ENCODE measurements at places on chromosomes 1 and 21.

- DNase-seq: no peak
These were observed 150.2 kb downstream of the PRDM16 start for GRCh38 chr1:3219005-3219790.

DNA sequence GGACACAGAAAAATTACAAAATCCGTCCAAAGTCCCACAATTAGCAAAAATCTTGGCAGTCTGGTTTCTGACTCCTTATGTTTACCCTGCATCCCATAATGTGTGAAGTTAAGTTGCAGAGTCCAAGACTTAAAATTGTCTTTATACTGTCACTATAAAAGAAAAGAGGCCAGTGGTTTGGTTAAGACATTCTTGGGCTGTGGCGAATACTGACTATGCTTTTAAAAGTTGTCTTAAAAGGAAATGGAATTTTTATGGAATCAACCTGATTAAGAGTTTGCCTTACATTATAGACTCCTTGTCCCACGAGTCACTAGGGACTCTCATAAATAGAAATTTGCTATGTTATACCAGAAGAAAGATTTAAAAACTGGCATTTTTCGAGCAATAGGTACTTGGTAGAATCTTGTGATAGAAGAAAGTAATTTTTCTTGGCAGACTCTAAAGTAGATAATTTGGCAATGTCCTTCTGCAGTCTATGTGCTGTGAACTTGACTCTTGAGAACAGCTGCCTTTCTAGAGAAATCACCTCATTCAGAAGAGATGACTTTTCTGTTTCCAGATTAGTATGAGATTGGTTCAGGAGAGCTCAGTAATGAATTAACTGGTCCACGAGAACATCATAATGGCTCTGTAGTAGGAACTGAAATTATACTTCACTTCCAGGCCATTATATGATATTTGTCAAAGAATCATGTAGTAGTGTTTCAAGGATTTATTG, 31.8 kb downstream of the NTNG1 start:
- DNase-seq: no peak

DNA sequence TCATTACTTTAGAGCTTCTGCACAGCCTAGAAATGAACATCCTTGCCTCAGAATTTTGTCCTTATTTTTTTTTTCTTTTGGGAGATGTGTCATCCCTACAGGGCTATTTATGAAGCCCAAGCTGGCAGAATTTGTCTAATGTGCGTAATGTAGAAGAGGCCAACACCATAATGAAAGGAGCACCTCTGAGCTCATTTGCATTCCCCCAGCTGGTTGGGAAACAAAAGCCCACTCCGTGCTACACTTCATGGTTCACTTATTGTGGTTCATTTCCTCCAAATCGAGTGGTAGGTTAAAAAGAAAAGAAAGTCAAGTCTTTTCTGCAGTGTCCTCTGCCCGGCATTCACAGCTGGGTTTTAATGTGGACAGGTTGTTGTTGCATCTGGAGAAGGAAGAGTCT, 73.5 kb downstream of the KAZN start:
- no peak for DNase-seq

DNA sequence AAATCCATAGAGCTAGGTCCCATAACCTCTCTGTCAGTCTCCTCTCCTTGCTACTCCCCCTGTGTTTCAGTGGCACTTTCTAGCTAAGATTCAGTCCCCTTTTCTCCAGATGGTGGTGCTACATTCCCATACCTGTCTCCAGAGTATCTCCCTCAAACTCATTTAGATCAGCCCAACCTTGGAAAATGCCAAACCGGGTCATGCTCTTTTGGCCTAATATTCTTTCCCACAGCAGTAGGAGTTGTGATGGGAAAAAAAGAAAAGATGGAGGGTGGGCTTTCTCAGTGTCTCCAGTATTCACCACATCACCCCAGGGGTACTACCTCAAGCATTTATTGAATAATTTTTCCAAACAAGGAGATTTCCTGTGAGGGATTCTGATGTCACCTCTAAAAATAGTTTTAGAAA, 3.2 kb upstream of the RXFP4 start:
- no peak for DNase-seq

DNA sequence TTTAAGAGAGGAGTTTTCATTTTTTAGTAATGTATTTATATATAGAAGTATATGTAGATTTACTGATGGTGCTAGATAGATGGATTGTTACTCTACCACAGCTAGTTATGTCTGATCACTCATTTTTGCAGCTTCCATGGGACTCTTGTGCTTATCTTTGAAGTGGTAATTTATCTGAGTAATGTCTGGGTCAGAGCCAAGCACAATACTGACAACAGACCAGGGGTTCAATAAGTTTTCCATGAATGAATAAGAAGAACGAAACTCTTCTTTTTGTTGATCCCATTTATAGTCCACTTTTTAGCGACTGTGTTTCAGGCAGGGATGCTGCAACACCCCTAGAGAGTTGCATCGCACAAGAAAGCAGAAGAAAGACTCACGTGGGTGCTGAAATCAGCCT, 935.2 kb downstream of the PLA2G4A start:
- no peak for DNase-seq

- no peak for DNase-seq
These were observed 18.4 kb downstream of the ERG start for GRCh38 chr21:38479641-38480525.

DNA sequence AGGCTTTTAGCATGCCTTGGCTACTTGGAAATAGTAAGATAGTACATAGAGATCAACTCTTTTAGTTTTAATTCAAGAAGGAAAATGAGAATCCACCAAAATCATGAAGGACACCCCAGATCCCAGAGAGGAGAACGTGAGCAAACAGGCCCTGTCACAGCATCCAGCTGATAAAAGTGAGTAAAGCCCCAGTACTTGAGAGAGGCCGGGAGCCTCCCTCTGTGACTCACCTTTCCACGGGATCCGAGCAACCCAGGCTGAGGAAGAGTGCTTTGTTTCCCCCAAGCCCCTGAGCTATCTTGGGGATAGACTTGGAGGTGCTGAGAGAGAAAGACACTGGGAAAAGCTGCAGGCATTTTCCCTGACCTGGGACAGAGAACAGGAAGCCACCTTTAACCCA, 238.6 kb downstream of the DUSP10 start:
- no peak for DNase-seq

DNA sequence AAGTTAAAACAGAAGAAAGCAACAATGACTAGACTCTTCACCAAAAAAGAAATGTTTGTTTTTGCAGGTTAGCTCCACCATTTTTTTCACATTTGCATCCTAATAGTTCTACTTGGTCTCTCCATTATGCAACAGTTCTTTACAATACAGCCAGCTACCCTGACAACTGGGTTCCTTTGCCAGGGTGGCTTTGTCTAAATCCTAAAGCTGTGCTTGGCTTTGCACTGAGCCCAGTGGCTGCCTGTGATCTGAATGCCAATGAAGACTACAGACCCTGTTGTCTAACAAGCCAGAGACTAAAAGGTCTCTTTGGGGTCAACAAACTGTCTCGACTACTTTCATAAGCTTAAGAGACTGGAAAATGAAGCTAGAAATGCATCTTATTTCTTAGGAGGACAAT, 112.0 kb downstream of the AKT3 start:
- DNase-seq: no peak

GRCh38 chr1:229137271-229137670, 133.6 kb upstream of the RAB4A start:
- DNase-seq: no peak

DNA sequence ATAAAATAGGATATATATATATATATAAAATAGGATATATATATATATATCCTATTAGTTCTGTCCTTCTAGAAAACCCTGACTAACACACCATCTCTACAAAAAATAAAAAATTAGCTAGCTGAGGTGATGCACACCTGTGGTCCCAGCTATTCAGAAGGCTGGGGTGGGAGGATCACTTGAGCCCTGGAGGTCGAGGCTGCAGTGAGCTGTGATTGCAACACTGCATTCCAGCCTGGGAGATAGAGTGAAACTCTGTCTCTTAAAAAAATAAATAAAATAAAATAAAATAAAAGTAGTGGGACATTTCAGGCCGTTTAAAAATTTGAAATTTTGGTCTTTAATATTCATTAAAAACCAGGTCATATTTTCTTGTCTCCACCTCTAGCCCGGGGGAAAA, 4.2 kb upstream of the RRP1 start:
- DNase-seq: no peak

DNA sequence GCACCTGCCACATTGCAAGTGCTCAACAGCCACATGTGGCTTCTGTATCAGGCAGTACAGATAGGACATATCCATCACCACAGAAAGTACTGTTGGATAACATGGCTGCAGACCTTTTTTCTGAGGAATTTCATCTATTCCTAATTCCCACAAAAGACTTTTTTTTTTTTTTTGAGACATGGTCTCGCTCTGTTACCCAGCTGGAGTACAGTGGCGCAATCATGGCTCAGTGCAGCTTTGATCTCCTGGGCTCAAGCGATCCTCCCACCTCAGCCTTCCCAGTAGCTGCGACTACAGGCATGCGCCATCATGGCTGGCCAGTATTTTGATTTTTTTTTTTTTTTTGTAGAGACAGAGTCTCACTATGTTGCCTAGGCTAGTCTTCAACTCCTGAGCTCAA, 33.3 kb downstream of the YARS1 start:
- no peak for DNase-seq

DNA sequence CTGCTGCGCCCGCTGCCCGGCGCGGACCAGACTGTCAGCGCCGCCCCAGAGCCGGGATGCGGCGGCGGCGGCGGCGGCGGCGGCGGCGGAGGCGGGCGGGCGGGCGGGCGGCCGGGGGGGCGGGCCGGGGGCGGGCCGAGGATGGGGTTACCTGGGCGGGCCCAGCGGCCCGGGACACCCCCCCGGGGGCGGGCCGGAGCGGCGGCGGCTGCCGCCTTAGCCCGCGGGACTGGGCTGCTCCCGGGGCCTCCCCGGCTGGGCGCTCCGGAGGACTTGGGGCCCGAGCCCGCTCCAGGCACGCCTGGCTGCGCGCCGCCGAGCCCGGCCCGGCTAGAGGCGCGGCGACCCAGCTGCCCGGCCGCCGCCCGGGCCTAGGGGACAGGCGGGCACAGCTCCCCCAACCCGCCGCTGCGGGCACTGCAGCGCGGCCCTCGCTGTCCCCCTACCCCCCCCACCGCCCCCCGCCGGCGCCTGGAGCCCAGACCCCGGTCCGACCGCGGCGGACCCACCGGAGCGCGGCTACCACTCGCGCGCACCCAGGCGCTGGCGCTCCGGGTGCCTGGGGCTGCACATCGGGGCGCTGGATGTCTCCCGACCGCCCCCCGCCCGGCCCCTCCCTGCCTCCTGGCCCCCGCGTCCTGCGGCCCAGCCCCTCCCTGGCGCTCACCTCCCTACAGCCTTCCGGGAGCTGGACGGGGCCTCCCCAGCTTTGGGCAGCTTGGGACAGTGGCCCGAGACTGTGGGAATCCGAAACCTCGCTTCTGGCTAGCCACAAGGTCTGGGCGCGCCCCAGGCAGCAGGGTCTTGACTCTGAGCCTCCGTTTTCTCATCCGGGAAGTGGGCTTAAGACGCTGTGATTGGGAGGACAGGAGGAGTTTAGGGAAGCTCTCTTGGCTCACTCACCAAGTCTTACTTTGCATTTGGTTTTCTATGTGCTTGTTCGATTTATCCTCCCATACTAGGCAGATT, at the start of gene WNT4:
TSS of gene WNT4 (minus strand) at position 33 of the 969 bp plus-strand sequence. CDS start 175 bp downstream, outside the sequence.
- DNase-seq: no peak

DNA sequence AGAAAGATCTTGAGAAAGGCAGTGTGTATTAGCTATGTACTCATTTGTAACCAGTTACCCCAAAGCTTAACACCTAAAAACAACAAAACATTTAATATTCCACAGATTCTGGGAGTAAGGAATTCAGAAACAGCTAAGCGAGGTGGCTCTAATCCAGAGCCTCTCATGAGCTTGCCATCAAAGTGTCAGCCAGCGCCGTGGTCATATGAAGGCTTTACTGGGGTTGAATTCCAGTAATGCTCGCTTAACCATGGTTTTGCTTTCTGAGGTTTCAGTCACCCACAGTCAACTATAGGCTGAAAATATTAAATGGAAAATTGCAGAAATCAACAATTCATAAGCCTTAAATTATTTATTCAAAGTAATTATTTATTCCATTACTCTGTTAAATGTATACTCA, 101.8 kb downstream of the CLIC6 start:
- DNase-seq: no peak

- DNase-seq: no peak
These were observed 1.1 kb downstream of the USP48 start for GRCh38 chr1:21781815-21782348.

DNA sequence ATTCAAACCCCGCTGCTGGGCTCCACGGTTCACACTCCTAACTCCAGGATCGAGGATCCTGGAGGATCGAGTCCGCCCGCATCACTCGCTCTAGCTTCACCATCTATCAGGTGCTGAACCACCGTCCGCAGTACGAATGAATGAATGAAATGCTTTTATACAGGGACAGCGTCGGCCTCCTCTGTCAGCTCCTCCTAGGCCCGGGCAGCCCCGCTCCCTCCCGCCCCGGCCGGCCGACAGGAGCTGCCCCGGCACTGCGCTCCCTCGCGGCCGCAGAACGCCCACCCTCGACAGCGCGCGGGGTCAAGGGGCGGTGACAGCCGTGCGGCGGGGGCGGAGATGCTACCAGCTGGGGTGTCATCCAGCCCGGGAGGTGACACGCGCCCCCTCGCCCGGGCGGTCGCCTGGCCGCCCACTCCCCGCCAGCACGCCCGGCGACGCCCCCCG, 520 bp downstream of the ZBTB17 start:
- DNase-seq: no peak

DNA sequence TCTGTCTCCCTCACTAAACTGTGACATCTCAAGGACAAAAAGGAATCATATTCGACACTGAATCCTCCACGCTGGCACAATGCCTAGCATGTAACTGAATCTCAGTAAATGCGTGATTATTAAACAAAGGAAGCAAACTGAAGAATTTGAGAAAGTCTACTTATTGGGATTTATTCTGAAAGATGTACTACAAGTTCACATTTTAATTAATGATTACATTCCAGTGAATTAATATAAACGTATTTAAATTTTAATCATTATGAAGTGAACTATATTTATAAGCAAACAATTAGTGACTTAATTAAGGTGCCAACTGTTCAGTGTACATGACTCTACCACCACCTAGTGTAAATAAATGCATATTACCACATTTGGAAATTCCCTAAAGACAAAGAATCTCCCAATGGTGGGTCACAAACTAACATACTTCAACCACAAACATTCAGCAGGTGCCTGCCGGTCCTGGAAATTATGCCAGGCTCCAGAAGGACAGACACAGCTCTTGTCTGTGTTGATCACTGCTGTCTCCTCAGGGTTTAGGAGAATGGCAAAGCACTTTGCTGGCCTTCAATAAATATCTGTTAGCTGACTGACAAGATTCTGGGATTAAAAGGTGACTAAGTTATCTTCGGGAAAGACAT, 56.3 kb downstream of the SMYD3 start:
- DNase-seq: peak; percentile 35

GRCh38 chr21:34715518-34715917, 46.7 kb downstream of the CLIC6 start:
- no peak for DNase-seq

- DNase-seq: no peak
These were observed 6.2 kb downstream of the CORT start for GRCh38 chr1:10456048-10456447.
